HFFc6 (cell line): ENCODE measurements at places on chromosomes 2 and 18.

GRCh38 chr2:225806105-225806504, 406.6 kb downstream of the NYAP2 start:
- no peak for DNase-seq

DNA sequence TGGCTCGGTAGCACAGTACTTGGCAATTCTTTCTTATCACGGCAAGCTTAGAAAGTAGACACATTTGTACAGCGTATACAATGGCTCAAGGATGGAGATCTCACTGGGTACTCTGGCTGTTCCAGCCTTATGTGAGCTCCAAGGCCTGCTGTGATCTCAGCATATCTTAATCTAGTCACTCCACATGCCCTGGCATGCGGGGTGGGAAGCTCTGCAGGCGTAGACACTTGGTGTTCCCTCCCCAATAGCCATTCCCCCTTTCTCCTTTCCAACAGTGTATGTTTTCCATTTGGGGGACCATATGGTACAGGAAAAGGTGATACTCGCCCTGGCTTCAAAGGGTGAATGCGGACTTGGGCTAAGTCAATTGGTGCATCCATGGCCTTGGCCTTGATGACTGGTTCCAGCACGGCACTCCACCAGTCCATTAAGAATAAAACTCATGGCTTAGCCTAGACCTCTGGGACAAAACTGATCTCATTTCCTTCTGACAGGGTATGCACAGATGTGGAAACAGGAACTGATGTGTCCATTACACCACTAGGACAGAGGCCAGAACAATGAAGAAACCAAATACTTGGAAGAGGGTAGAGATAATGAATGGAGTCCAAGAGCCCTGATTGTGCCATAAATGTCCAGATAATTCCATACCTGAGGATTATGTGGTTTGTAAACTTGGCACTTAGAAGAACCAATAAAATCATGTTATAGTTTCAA, 28.4 kb downstream of the TGIF1 start:
- DNase-seq: no peak

- DNase-seq: peak; percentile 26
These were observed 121.8 kb upstream of the EPAS1 start for GRCh38 chr2:46175419-46175818.

- no peak for DNase-seq
These were observed 267.6 kb downstream of the SRBD1 start for GRCh38 chr2:45343251-45344017.

- DNase-seq: no peak
These were observed 71.8 kb downstream of the TGOLN2 start for GRCh38 chr2:85255813-85256594.

- DNase-seq: no peak
These were observed 13.9 kb upstream of the ST8SIA5 start for GRCh38 chr18:46770708-46771107.

- DNase-seq: no peak
These were observed 31.4 kb downstream of the FHOD3 start for GRCh38 chr18:36328916-36329315.

DNA sequence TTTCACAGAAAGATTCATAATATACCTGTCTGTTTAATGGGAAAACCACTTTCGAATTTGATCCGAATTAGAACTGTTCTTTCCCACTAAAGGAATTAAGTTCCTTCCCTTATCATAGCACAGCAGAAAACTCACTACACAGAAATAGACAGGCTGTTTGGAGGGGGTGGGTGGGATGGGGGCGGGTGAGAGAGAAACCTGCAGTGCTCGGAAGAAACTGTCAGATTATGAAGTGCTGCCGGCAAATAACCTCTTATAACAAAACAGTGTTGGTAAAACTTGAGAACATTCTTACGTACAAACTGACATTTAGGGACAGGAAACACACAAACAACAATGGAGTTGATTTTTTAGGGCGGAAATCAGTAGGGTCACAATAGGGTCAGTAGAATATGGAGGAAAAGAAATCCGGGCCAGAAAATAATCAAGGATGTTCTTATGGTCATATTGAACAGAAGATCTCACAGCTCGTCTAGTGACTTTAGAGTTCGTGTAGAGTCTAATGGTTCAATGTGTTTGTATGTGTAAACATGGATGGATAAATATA, 756.0 kb upstream of the LRATD1 start:
- no peak for DNase-seq

- DNase-seq: no peak
These were observed 96.4 kb upstream of the DNER start for GRCh38 chr2:229810786-229811185.

DNA sequence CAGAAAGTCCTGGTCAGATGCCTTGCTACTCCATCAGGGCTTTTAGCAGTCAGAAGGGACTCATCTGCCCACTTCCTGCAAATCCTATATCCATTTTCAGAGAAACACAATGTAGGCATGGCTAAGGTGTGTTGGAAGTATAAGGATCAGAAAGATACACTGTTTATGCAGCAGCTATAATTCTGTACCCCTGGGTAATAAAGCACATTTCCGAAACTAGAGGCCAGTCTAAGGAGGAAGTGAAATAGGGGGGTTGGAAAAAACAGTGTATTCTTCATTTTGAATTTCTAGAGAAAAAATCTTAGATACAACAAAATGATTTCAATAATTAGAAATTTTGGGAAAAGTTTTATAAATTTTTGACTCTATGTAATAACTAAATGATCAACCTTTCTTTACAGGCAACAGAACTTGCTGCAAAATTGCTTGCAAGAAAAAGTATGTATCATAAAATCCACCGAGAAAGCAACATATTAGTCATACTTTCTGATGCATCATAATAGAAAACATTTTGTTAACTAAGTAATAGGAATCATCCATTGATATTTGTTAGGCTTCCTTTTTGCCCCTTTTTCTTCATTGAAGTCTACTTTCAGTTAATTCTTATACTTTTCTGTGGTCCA, 47.4 kb downstream of the FSIP2 start:
- no peak for DNase-seq

GRCh38 chr2:26615860-26616705, 25.1 kb downstream of the CIB4 start:
- DNase-seq: no peak

DNA sequence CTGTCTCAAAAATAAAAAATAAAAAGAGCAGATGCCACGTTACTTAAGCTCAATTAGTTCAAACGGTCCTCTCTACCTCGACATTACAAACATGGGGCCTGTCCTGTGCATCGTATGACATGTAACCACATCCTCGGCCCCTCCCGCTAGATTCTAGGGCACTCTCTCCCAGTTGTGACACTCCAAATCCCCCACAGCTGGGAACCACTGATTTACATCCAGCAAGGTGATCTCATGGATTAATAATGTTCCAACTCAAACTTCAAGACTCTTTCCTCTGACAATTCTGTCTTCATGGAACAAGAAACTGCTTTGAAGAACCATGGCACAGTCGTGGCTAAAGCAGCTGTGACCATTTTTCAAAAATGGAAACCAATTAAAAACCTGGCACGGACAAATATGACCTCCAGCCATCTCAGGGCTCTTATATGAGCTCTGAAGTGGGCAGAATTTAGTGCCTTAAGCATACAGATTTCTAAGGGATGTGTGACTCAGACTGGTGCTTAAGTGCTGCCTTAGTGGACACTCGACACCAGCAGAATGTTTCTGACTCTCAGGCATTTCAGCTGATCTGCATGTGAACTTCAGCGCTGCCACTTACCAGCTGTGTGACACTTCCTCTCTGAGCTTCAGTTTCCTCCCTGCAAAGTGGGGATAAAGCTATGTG, 31.7 kb upstream of the ASAP2 start:
- DNase-seq: peak; percentile 86

DNA sequence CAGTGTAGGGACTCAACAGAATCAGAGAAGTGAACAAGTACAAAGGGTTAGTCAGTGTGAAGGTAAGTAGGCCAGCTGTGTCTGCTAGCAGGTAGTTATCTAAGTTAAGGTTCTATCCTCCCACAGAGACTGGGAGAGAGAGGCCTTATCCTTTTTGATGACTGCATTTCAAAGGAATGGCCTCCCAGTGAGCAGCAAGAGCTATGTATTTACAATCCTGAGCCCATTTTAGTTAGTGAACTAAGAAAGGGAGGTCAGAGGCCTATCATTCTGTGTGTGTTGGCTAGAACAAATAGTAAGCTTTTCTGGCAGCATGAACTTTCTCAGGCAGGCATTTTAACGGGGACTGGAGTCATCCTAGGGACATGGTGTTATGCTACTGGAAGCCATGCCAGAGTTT, 182.9 kb downstream of the VWC2L start:
- DNase-seq: peak; percentile 54

GRCh38 chr2:100178085-100178788, 35.8 kb upstream of the AFF3 start:
- DNase-seq: no peak

GRCh38 chr2:242052421-242052820, 182.9 kb downstream of the RTP5 start:
- no peak for DNase-seq

- DNase-seq: no peak
These were observed 1.1 kb downstream of the DCC start for GRCh38 chr18:52341103-52341432.

DNA sequence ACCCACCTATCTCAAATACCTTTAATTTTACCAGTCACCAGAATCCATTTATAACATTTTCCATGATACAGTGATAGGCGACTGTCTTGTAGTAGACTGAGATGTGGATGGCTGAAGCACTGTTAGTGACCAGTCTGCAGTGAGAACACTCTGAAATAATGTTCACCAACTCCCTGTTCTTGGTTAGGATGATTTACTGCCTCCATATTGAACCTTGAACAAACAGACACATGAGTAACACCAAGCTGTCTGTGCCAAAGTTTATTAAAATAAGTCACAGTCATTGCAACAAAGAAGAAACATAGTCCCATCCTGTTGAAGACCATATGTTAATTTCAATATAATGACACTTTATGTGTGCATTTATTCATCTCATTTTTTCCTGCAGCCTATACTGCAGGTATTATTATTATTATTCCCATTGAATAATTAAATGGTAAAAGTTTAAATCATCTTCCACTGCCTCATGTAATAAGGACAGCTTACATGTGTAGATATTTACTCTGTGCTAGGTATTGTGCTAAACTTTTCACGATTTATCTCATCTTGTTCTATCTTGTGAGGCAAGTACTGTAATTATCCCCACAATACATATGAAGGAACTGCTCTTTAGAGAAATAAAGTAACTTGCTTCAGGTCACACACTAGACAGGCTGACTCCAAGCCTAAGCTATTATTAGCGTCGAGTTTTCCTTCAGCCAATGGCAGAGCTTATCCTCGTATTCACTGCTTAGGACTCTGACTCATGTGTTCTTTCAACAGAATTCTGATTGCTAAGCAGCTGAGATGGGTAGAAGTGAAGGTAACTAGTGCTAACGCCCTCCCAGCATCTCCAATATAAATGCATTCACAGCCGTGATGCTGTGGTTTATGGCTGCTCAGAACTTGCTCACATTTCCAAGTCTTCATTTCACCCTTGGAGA, 62.5 kb downstream of the ONECUT2 start:
- peak; percentile 32 for DNase-seq

DNA sequence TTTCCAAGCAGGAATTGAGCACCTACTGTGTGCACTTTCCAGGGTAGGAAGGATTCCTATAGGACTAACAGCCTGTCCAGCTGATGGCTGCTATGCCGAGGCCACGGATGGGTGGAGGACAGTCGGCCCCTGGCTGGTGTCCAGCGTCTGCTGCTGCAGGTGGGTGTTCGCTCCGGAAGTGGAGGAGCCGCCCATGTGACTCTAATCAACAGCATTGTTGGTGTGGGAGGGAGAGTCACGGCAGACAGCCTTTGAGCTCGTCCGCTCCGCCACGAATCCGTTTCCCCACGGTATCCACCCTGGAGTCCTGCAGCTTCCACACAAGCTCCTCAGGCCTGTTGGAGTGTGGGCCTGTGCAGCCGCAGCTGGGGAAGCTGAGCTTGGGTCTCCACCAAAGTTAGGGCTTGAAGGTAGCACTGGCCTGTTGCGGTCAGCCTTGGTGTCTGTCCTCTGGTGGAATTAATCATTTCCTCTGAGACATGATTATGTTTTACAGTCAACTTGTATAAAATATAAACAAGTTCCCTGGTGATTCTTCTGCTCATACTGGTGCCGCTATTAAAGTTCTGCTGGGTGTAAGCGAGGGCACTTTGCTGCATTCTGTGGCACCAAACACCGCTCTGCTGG, 185.9 kb upstream of the TPO start:
- no peak for DNase-seq

DNA sequence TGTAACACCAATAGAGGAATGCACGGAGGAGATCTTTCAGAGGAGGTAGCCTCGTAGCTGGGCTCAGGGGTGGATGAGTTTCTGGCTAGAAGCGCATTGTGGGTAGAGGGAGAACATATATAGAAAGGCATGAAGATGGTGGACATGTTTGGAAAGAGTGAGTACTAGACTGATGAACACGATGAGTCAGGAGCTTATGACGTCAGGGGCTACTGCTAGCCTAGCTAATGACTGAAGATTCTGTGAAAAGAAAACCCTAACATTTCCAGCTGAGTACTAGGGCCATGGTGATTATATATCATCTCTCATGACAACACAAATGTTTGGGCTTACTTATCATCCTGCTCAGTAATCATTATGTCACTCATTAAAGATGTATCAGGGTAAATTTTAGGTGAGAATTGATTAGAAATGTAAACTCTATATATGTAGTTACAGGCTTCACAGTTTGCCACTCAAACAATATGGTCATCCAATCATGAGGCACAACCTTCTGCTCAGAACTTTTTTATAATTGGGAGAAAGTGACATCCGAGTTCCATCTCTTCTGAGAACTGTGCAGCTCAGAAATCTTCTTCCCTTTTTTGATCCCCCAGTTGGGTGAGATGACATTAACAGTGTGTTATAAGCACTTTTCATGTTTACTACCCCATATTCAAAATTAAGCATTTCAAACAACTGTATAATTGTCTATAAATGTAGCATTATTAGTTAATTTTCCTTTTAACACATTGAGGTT, 22.2 kb upstream of the IL1RN start:
- DNase-seq: peak; percentile 64

GRCh38 chr2:237966250-237966564, 607 bp upstream of the UBE2F start:
- no peak for DNase-seq

GRCh38 chr2:241211276-241211675, 22.8 kb downstream of the ANO7 start:
- no peak for DNase-seq

- DNase-seq: no peak
These were observed 137.7 kb upstream of the CYP1B1 start for GRCh38 chr2:38213619-38214167.

- no peak for DNase-seq
These were observed 63.9 kb upstream of the TANK start for GRCh38 chr2:161096336-161096735.
